ENCODE measurements at places on chromosomes 7 and 10.

- no peak for DNase-seq
Measured at GRCh38 chr10:8768341-8768740, 713.9 kb downstream of the GATA3 start.

DNA sequence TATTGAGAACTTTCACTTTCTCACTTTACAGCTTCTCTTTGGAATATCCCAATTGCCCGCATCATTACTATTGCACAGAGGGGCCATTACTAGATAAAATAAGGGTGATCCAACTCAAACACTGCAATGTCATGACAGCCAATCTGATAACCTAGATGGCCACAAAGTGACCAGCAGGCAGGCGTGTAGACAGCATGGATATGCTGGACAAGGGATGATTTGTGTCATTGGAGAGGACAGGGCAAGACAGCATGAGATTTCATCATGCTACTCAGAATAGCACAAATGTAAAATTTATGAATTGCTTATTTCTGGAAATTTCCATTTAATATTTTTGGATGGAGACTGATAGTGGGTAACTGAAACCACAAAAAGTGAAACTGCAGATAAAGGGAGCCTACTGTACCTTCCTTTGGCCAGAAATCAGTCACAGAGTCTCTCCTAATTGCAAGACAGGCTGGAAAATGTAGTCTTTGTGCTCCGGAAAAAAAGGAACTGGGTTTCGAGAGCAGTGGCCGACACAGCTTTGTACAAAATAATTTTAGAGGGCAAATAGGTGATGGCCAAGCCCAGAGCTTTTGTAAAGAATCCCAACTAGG lies 6.1 kb upstream of the GSDME start:
- no peak for DNase-seq

- DNase-seq: no peak
Measured at GRCh38 chr10:131162866-131163843, 148.4 kb downstream of the TCERG1L start.

- no peak for DNase-seq
Measured at GRCh38 chr10:33716501-33717267, 382.2 kb upstream of the NRP1 start.

DNA sequence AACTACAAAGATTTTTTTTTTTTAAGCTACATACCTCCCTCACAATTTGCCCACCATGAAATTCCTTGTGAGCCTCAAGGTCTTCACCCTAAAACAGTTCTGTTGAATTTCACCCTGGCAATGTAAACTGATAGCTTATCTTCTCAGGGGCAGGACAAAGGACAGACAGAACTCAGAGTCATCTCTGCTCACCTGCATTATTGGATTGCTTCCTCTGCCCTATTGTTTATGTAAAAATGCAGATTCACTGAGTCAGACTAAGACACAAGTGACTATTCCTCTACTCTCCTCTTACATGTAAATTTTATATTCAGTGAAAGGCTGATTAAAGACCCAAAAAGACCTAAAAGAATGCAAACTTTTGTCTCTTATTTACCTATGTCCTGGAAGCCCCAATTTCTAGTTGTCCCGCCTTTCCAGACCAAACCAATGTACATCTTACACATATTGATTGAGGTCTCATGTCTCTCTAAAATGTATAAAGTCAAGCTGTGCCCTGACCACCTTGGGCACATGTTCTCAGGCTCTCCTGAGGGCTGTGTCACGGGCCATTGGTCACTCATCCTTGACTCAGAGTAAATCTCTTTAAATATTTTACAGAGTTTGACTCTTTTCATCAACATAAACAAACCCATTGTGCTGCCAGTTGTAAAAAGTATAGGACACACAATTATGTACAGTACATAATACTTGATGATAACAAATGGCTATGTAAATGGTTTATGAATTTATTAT lies 440.2 kb downstream of the HTR7 start:
- no peak for DNase-seq

GRCh38 chr7:91250706-91251105 lies 13.5 kb upstream of the FZD1 start:
- DNase-seq: no peak

DNA sequence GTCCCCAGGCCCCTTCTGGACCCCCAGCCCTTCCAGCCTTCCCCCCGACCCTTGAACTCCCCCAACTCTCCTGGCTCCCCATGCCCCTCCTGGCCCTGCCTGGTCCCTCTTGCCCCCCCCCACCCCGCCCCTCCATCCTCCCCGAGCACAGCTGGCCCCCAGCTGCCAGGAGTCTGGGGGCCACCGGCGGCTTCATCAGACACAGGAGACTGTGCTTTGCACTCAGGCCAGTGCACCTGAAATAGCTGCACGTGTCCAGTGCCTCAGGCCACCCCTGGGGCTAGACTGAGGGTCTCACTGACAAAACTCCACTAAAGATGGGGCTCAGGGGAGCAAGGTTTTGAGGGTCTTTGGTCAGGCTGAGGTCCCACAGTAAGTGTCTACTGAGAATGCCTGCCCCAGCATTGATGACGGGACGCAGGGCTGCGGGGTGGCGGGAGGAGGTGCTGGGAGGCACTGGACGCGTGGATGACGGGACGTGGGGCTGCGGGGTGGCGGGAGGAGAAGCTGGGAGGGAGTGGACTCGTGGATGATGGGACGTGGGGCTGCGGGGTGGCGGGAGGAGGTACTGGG lies 6.5 kb downstream of the FOXL3 start:
- no peak for DNase-seq

- DNase-seq: no peak
Measured at GRCh38 chr10:121378251-121378801, 219.9 kb downstream of the FGFR2 start.

DNA sequence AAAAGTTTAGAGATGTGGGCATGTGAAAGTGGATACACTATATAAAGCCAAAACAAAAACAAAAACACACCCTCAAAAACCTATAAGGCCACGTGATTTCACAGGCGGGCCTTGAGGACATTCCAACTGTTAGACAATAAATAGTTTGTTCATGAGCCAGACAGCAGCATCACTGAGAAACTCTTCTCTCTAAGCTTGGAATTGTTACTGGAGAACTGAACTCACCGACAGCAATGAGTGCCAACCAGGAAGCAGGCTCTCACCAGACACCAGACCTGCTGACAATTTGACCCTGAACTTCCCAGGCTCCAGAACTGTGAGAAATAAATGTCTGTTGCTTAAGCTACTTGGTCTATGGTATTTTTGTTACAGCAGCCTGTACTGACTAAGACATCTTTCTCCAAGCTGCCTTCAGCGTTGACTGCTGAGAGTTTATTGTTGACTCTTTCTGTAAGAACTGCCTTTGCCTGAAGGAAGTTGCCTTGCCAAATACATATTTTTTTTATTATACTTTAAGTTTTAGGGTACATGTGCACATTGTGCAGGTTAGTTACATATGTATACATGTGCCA lies 107.5 kb downstream of the EPDR1 start:
- DNase-seq: no peak

DNA sequence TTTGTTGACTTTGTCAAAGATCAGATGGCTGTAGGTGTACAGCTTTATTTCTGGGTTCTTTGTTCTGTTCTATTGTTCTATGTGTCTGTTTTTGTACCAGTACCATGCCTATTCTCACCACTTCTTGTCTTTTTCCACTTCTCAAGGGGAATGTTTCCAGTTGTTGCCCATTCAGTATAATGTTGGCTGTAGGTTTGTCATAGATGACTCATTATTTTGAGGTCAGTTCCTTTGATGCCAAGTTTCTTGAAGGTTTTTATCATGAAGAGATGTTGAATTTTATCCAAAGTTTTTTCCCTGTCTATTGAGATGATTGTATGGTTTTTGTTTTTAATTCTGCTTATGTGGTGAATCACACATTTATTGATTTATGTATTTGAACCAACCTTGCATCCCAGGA lies 216.7 kb upstream of the RNF32 start:
- no peak for DNase-seq

DNA sequence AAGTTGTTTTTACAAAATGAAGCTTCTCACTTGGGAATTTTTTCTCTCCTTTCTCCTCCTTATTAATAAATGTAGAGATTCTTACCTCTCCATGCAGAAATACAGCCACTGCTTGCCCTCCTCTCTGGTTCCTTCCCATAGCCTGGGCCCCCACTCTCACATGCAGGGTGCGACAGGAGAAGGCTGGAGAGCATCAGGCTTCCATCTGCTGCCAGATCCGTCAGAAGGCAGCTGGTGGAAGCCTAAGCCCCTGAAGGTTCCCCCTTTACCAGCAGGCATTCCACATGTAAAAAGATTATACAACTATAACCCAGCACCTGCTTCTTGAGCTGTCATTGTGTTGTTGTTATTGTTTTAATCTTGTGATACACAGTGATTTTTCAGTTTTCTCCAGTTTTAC lies 314.2 kb downstream of the LHFPL3 start:
- no peak for DNase-seq

DNA sequence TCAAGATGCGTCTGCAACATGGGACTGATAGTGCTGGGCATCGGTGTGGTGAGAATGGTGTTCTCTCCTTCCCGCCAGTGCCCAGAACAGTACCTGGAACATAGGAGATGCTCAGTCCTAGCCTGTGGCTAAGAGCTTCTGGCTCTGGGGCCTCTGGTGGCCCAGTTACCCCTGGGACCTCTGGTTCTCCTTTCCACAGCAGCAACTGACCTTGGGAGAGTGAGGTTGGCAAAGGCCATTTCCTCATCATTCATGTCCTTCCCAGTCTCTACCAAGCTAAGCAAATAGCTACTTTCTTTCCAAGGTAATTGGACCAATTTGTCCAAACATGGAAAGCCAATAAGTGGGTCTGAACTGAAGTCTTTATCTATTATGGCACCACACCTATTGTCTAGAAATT lies 11.6 kb upstream of the GOLGA7B start:
- no peak for DNase-seq

All from stimulated activated CD8-positive, alpha-beta memory T cell treated with anti-CD3 and anti-CD28 coated beads, Interleukin-2, amount 100 ng/mL, for 1 hour (primary cell).